ENCODE measurements at places on chromosomes 13 and 19. TPM values are rescaled to one million over a fixed set of nuclear protein-coding genes. Genes with fewer than 3 reads are reported as not detected.

APC2 gene
- total RNA-seq, result 1.2 TPM

POLR1G gene
- total RNA-seq, result 52.7 TPM

KLK7 gene
- not detected for total RNA-seq

DNM2 gene
- total RNA-seq, result 54.2 TPM
